Stimulated activated CD8-positive, alpha-beta memory T cell treated with anti-CD3 and anti-CD28 coated beads, Interleukin-7, amount 100 ng/mL, for 1 hour (primary cell): ENCODE measurements at places on chromosomes 7 and 10.

DNA sequence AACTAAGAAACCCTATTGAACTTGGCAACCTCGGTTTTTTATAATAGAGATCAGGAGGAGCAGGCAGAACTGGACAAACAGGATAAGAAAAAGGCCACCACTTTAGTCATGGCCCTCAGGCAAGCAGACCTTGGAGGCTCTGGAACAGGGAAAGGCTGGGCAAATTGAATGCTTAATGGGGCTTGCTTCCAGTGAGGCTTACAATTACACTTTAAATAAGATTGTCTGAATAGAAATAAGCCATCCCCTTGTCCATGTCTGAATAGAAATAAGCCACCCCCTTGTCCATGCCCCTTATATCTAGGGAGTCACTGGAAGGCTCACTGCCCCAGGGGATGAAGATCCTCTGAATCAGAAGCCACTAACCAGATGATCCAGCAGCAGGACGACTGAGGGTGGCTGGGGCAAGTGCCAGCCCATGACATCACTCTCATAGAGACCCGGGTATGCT is 40.6 kb downstream of the AKR1B15 start:
- DNase-seq: no peak

GRCh38 chr10:122441961-122442360 is 12.5 kb upstream of the ARMS2 start:
- DNase-seq: no peak

GRCh38 chr7:71424166-71425035 is 292.5 kb downstream of the GALNT17 start:
- no peak for DNase-seq

DNA sequence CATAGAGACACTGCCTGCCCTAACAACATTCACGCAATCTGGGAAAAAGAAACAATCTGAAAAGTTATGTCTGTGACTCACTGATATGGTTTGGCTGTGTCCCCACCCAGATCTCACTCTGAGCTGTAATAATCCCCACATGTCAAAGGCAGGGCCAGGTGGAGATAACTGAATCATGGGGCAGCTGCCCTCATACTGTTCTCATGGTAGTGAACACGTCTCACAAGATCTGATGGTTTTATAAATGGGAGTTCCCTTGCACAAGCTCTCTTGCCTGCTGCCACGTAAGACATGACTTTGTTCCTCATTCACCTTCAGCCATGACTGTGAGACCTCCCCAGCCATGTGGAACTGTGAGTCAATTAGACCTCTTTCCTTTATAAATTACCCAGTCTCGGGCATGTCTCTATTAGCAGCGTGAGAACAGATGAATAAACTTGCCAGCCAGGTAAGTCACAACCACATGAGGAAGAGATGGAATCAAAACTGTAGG is 341.5 kb upstream of the AOAH start:
- no peak for DNase-seq

- no peak for DNase-seq
These were observed 28.7 kb upstream of the CALU start for GRCh38 chr7:128710481-128710880.

DNA sequence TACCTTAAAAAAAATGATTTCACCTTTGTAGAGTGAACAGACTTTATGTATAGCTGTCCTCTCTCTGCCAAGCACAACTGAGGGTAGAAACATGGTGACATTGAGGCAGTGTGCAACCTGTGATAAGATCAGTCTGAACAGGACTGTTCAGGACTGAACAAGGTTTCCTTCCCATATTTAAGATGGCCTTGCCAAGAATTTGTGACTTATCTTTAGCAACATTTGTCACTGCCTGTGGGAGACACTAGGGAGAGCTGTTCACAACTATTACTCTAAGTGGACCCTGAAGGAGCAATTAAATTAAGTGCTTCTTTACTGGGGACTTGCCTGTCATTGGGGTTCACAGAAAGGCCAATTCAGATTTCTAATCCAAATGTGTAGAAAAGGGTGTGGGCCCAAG is 6.7 kb downstream of the OR13A1 start:
- no peak for DNase-seq

- no peak for DNase-seq
These were observed 36.5 kb downstream of the EMX2 start for GRCh38 chr10:117578999-117579590.

DNA sequence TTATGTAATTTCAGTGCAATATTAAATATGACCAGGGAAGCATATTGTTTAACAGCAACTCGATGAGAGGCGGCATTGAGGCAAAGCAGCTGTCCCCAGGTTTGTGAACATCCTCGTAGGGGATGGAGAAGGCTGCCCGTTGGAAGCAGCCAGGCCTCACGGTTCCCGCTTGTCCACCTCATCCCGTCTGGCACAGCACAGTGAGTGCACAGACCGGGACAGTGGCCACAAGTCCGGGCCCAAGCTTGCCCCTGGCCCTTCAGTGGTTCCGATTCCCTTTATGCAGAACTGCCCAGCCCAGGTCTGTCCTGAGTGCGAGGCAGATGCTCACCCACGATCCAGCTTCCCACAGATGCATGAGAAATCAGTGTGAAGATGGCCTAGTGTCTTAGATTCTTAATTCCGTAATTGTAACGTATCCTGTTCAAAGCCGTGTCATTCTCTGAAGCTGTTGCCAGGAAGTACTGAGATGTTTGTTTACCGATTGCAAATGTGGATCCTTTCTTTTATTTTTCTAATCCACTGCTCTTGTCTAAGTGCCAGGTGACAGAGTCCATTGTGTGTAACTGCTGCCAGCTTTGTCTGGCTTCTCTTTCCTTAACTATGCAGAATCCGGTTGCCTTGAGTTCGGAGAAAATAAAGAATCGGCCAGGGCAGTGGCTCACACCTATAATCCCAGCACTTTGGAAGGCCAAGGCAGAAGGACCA is 35.5 kb downstream of the PFKP start:
- no peak for DNase-seq

GRCh38 chr7:152462995-152463708 is 27.3 kb upstream of the KMT2C start:
- DNase-seq: no peak

GRCh38 chr7:133934262-133934976 is 192.7 kb upstream of the LRGUK start:
- DNase-seq: no peak

DNA sequence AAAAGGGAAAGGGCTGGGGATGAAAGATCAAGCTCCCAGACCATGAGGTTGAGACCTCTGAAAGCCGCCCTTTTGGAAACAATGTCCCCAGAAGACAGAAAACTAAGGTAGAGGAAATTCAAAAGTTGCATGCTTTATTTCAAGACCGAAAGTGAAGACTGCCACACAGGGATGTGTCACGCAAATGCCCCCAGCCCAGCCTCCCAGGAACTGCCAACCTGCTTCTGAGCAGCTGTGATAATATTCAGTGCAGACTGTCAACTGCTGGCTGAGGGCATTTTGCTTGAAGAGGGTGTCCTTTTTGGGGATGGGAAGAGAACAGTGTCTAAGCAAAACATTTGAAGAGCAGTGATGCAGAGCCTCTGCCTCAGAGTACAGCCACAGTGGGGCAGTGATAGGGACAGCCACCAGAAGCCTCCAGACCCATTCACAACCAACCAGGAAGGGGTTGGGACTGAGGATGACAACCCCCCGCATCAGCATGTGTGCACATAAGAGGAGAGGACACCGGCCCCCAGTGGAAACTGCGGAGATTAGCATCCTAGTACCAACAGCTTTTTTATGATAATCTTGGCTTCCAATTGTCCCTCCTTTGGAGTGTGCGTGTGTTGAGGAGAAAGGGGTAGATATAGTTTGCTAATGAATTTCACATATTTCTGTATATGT is 34.7 kb upstream of the NFE2L3 start:
- DNase-seq: no peak

- DNase-seq: no peak
These were observed 85.0 kb downstream of the PODXL start for GRCh38 chr7:131471250-131472004.

DNA sequence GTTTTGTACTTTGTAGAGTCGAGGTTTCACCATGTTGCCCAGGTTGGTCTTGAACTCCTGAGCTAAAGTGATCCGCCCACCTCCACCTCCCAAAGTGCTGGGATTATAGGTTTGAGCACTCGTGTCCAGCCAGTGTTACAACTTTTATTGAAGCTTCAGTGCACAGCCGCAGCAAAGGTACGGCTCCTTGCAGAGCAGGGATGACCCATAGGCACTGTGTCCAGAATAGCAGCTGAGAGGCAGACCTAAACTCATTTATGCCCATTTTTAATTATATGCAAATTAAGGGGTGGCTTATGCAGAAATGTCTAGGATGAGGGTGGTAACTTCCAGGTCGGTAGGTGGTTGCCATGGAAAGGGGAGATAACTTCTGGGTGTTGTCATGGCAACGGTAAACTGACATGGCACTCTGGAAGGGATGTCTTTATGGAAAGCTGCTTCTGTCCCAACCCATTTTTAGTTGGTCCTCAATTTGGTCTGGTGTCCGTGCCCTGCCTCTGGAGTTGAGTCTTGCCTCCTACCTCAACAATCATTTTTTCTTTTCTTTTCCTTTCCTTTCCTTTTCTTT is 22.7 kb downstream of the NYAP1 start:
- DNase-seq: no peak

GRCh38 chr10:80077869-80078447 is 507 bp upstream of the TMEM254 start:
- no peak for DNase-seq

DNA sequence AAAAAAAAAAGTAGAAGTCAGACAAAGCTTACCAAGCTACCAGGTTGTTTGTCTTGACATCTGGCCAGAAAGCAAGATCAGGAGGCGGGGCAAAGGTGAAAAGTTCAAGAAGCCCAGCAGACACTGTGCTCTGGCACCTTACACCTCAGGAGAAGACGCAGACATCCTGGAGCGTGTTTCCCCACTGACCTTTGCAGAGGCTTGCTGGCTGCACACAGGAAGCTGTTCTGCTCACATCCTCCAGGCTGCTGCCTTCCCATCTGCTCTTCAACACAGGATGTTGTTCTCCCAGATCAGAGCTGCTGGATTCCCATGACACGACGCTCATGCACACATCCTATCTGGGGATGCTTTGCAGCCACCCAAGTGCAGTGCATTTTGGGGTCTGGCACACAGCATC is 174.4 kb upstream of the KIAA1217 start:
- no peak for DNase-seq

DNA sequence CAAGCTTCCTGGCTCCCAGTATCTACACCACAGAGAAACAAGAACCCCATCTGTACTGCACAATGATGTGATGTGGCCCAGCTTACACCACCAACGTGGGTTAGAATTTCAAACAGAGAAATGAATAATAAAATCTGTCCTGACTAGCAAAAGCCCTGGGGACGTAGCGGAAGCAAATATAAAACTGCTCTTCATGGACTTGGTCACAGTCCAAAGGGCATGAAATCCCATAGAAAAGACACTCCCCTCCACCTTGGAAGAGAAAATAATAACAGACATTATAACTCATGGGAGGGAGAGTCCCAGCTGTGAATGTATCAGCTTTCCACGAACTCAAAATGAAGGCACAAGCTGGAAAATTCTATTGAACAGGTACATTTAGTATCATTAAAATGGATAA is 205.3 kb upstream of the GALNT17 start:
- no peak for DNase-seq

- no peak for DNase-seq
These were observed 10.9 kb downstream of the PARP12 start for GRCh38 chr7:140051820-140052219.

DNA sequence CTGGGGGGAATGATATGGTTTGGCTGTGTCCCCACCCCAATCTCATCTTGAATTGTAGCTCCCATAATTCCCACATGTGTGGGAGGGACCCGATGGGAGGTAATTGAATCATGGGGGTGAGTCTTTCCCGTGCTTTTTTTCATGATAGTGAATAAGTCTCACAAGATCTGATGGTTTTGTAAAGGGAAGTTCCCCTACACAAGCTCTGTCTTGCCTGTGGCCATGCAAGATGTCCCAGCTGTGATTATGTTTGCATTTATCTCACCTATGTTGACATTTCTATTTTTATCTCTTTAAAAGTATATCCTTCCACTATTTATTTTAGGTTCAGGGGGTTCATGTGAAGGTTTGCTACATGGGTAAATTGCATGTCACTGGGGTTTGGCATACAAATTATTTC is 323.9 kb upstream of the GLI3 start:
- no peak for DNase-seq

- no peak for DNase-seq
These were observed 39.0 kb downstream of the ADK start for GRCh38 chr10:74189999-74190421.

DNA sequence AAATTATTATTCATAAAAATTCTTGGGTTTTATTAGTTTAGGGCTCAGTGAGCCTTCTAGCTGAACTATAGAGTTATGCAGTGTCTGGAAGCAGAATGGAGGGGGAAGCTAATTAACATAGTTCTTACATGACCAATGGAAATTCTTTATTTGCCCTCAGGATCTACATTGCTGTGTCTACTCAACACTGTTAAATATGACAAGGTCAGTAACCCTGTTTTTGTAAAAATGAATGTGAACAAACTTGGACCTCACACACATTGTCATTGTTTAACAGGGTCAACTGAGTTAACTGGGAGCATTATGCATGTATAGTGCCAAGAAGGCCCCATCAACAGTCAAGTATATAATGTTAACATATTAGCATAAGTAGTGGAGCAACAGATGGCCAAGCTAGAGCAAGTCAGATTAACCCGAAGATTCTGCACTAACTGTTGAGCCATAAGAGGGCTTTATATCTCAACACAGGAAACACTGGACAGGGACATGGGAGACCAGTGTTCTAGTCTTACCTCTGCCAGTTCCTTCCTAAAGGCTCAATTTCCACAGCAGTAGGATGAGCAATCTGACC is 122.5 kb upstream of the SEM1 start:
- DNase-seq: no peak

DNA sequence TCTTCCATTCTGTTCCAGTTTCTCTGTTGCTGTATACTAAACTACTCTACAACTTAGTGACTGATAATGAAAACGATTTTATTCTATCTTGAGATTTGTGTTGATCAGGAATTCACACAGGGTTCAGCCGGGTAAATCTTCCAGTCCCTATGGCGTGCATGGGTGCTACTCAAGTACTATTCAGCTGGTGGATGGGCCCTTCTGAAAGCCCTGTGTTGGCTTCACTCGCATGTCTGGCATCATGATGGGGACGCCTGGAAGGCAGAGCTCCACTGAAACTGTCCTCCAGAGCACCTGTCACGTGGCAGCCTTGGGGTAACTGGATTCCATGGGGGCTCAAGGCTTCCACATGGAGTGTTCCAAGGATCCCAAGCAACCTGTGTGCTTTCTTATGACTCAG is 86.0 kb upstream of the ZMIZ1 start:
- DNase-seq: no peak

DNA sequence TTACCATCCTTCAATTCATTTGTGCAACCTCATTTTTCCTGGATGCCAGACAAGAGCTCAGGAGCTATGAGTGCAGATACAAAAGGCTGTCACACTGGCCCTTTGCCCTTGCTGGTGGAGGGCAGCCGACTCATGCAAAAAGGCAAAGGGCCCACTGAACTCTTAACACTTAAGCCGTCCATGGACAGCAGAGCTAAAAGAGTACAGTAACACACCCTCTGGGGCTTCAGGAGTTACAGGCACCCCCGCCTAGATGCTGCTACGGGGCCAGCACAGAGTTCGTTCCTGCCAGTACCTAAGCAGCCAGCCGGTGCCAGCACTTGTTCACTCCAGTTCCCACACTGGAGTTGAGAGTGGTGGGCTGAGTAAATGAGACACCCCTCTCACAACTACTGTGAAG is 69.9 kb upstream of the MRLN start:
- DNase-seq: no peak
